ENCODE measurements at places on chromosomes 6 and 20. TPM values are rescaled to one million over a fixed set of nuclear protein-coding genes. Genes with fewer than 3 reads are reported as not detected.

- H3K4me3 ChIP-seq, result peak overlapping the region; percentile 14
- no peaks in the 10 kb centered on the region for H3K36me3 ChIP-seq
- H3K4me1 ChIP-seq, result peaks cover 91% of the 10 kb centered on the region
- no peaks in the 10 kb centered on the region for H3K27me3 ChIP-seq
Measured at GRCh38 chr6:157763129-157763903, 59.7 kb upstream of the SNX9 start.

The KHDC1L gene
- not detected for polyA plus RNA-seq

GRCh38 chr20:59718071-59718470, 113.7 kb downstream of the PHACTR3 start:
- DNase-seq, result no peak
- H3K4me3 ChIP-seq, result no peak overlapping the region
- no peaks in the 10 kb centered on the region for H3K4me1 ChIP-seq
- H3K27me3 ChIP-seq, result no peaks in the 10 kb centered on the region

The ZHX3 gene
- polyA plus RNA-seq, result 4.3 TPM

DNA sequence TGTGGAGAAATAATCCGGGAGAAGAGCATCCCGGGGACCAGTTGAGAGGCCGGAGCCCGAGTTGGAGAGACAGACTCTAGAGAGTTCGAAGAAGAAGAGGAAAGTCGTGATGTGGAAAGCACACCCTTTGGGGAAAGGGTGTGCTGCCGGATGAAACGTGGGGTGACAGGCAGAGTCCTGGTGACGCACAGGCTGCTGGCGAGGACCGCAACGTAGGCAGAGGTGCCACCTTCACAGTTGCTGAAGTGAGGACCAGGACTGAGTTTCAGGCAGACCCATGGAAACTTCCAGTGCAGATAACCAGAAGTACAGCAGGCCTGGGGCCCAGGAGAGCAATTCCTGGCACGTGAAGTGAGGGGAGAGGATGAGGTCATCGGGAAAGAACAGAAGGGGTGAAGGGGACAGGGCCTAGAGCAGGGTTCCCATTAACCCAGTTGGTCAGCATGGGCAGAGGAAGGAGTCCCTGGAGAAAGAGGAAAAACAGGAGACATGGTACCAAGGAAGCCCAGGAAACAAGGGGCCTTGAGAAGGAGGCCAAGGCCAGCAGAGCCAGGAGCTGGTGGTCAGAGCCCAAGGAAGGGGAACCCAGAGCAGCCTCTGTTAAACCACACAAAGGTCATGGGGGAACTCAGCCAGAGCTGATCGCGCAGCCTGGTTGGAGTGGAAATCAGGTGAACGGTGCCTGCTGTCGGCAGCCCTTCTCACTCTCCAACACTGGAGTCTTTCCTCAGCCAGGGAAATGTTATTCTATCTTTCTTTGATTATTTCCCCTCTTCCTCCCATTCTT, 84.1 kb downstream of the PRND start:
- H3K27me3 ChIP-seq, result no peaks in the 10 kb centered on the region
- no peak overlapping the region for H3K4me3 ChIP-seq
- no peak overlapping the region for H3K27ac ChIP-seq
- peaks cover 53% of the 10 kb centered on the region for H3K36me3 ChIP-seq

DNA sequence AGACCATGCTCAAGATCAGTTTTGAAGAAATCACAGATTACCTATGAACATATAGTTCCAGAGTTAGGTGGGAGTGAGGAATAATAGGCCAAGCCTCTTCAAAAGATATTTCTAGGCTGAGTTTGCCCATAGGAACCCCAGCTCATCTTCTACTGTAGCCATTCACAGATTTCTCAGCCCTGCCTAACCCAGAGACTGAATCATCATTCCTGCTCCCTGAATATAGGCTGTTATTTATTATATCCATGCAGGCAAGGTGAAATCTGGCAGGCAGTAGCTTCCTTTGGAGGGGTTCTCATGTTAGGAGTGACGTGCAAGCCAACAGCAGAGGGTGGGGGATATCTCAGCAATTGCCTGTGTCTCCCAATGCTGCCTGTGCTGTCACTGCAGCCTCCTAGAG, 25.6 kb upstream of the ADGRF4 start:
- no peaks in the 10 kb centered on the region for H3K27me3 ChIP-seq
- no peaks in the 10 kb centered on the region for H3K4me1 ChIP-seq
- no peak overlapping the region for H3K4me3 ChIP-seq
- H3K36me3 ChIP-seq, result no peaks in the 10 kb centered on the region
- no peak overlapping the region for H3K27ac ChIP-seq

Data from B cell (primary cell).